T-helper 17 cell (primary cell): ENCODE measurements at places on chromosomes 3 and 15.

GRCh38 chr3:13243586-13243985 lies 170.4 kb upstream of the IQSEC1 start:
- DNase-seq = no peak

DNA sequence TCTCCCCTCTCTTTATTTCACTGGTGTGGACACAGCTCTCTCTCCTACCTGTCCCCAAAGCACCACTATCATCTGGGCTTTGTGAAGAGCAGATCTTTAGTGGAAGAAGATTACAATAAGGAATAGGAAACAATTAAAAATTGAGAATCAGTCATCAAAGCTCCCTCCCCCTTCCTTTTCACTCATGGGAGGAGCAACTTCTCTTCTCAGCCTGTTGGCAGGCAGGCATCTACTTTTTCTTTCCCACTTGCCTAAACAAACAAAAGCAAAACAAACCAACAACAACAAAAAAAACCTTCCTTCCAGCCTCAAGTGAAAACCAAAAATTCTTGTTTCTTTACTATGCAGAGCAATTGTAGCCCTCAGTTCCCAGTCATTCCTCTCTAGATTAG lies 125.5 kb upstream of the BHLHE40 start:
- no peak for DNase-seq

DNA sequence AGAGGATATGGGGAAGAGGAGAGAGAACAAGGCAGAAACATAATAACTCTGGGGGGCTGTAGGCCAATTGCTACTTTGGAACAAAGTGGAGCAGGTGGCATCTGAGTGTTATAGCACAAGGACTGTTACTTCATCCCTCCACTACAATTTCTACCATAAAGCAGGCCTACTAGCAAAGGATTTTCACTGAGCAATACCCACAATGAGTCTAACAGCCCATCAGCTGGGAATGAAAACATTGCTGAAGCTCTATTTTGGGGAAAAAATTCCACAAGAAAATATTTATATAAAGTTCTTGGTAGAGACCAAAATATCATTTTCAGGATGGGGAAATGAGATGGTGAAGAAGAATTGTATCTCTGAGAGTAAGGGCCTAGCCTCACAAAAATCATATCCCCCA lies 3.6 kb upstream of the SHC4 start:
- no peak for DNase-seq

GRCh38 chr3:151210676-151211381 lies 7.8 kb upstream of the GPR171 start:
- DNase-seq = no peak

DNA sequence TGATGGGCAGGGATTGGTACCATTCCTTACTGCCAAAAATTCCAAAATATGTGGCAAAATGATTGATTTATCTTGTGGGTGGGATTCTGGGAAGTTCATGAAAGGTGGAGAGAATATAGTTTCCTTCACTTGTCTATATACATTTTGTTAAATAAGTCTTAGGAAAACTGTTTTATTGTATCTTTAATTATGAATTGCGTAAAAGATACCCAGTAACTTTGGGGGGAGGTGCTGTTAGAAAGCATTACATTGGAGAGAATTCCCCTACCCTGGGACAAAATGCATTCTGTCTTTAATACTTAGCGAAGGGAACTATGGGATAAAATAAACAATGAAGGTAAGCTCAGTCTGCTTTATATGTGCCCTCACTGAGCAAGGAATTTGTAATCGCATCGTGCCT lies 4.6 kb downstream of the SETD5 start:
- no peak for DNase-seq

DNA sequence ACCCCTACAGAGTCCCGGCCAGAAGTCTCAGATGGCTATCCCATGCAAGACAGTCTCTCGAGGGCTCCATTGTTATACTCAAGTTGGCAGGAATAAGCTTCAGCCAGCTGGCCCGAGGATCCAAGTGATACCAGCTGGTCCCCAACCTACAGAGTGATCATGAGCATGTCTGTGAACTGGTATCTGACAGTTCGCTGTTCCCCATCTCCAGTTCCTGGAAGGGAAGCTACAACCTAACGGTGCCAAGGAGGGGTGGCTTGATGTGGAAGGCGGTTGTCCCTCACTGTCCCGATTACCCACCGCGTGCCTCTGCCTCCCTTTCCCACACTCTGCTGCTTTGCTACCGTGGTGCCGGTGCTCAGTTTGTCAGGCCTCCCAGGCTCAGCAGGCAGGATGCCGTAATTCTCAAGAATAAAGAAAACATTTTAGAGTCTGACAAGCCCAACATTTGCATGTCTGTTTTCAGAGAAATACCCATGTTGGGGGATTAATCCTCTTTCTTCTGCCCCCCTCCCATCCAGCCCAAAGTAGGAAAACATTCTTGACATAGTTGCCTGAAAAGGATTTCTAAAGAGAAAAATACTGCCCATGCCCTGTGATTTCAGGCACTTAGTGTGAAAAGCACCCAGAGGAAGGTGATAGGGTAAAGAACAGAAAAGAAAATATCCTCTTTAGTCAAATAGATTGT lies 49.4 kb upstream of the HES1 start:
- no peak for DNase-seq

- no peak for DNase-seq
Measured at GRCh38 chr3:125212509-125213363, at the start of gene SLC12A8. SLC12A8 (minus strand) TSS chr3:125212748; CDS start chr3:125211349, 1,399 bp downstream.

DNA sequence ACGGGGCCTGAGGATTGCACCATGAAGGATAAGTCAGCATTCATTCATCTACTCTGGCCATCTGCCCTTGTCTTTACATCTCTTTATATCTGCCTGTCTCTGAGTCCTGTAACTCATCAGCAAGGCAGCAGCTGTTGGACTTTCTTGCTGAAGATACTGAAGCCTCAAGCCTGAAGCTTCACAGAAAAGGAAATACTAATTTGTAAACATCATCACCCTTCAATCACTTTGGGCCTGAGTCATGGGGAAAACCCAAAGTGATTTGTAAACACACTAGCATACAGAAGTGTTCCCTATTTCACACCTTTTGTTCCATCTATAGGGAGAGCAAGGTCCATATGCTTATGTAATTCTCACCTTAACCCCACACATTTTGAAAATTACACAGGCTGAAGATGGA lies 928.2 kb downstream of the EPHA3 start:
- no peak for DNase-seq

DNA sequence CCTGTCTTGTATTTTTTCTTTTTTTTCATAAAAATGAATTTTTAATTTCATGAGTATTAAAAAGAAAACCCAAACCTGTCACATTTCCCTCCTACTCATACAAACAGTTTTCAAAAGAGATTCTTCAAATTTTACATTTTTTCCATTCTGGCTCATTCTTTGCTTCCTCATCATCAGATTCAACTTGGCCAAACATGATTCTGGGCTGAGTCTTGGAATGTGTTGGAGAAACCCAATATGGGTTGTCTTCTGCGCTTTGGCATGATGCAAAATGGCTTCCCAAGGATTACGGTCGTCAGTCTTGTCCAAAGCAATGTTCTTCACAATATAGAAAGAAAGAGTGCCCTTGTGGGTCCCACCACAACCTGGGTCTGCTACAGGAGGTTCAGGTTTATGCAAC lies 12.4 kb upstream of the TM4SF4 start:
- DNase-seq = no peak

DNA sequence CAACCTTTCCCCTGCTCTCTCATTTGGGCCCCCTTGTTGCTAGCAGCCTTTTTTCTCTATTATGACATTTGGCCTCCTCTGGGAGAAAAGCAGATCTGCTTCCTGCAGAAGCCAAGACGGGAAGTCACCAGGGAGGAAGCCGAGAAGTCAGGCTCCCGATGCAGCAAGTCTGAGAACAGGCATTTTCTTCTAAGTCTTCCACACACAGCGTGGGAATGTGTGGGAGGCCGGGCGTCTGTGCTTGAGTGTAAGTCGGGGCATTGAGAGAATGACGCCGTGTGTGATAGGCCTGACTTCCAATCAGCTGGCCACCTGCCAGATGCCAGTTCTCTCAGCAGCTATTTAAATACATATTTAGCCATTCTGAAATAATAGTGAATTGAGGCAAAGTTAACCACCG lies 75.8 kb upstream of the FAM98B start:
- no peak for DNase-seq

GRCh38 chr15:32784581-32784980 lies 66.8 kb downstream of the GREM1 start:
- no peak for DNase-seq

DNA sequence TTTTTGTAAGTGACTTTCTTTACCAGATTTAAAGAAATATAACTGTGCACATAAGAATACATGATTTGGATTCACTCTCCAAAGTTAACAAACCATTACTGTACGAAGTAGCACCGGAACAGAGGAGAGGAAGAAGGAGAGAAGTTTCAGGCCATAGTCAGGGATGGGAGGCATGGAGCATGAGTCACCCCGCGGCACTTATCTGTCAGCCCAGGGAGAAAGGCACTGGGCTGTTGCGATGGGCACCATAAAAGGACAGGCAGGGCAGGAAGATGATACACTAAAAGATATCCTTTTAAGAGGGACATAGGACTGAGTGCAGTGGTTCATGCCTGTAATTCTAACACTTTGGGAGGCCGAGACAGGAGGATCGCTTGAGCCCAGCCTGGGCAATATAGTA lies 37.0 kb downstream of the TTC23 start:
- DNase-seq = no peak

DNA sequence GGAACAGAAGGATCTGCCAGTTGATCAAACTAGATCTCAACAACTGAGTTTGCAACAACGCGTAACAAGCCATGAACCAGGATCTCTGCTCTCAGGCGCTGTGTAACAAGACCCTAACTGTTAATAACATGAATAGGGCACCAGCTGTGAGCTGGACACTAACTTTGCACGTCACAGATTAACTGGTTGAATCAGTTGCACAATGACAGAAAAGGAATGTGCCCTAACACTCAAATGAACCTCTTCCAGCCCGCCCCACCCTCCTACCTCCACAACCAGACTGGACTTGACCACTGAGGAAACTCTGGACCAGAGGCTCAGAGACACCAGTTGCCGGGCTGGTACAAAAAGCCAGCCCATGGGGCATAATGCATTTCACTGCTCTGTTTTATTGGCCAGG lies 34.3 kb downstream of the MCF2L2 start:
- no peak for DNase-seq

- no peak for DNase-seq
Measured at GRCh38 chr3:156685198-156685597, 10.8 kb downstream of the TIPARP start.

DNA sequence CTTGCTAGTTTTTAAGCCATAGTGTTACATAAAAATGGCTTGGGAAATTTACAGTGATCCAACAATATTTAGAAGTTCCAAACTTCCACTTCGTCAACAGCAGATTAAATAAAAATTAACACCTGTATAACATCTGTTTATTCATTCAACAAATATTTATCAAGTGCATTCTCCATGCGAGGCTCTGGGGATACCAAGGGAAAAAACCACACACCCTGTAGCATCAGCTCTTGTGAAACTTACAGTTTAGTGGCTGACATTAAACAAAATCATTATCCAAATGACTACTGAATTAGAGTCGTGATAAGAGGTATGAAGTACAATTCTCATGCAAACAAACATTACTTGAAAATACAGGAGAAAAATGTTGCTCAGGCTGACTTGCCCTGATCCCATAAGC lies 122.9 kb downstream of the DLG1 start:
- DNase-seq = no peak

GRCh38 chr3:127305499-127306060 lies 17.7 kb upstream of the PRR20G start:
- no peak for DNase-seq

- DNase-seq = no peak
Measured at GRCh38 chr3:184553385-184553784, 8.2 kb upstream of the EPHB3 start.

DNA sequence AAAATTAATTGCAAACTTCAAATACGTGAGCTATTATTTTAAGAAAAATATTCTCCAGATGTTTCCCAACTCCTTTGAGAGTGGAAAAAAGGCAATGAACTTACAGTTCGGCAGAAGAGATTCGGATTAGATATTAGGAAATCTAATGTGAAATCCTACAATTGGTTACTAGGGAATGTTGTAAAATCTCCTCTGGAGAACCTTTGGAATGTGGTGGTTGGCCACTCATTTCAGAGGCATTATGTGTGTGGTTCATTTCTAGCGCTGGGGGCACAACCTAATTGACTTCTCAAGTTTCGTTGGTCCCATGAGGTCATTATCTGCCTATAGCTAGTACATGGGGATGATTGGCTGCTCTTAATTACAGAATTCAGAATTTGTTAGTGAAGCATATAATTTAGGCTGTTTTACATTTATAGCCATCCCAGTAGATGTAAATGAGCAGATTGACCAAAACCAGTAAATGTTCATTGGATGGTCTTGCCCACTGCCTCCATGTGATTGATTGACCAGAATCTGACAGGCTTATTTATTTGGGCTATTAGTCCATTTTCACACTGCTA lies 34.6 kb upstream of the CMSS1 start:
- DNase-seq = no peak

DNA sequence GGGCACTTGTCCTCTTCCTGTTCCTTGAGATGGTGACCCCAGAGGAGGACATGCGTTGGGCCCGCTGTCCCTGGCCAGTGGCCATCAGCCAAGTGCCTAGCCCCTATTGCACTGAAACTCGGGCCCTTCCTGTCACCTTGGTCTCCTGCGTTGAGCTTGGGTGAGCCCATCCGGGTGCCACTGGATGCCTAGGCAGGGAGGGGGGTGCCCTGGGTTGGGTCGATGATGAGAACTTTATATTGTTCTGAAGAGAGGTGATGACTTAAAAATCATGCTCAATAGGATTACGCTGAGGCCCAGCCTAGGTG lies 221.8 kb downstream of the SNRPN start:
- no peak for DNase-seq

DNA sequence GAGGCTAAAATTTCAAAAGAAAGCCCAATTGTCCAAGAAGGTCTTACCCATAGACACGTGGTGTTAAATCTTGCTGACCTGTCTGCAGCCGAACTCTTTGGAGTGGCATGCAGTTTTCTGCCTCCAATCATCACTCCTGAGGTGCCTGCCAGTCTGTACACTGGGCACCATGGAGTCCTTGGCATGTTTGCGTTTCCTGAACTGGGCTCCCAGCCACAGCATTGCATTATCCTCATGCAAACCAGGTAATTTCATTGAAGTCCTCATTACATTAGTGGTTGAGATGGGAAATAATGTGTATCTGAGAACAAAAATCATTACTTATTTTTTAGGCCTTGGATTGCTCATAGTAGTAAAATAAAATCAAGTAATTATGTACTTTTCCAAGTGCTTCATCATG lies 152.3 kb downstream of the AKAP13 start:
- no peak for DNase-seq

GRCh38 chr3:133570937-133571320 lies 2.6 kb upstream of the CDV3 start:
- no peak for DNase-seq

GRCh38 chr3:62110443-62111225 lies 262.7 kb downstream of the FEZF2 start:
- no peak for DNase-seq

DNA sequence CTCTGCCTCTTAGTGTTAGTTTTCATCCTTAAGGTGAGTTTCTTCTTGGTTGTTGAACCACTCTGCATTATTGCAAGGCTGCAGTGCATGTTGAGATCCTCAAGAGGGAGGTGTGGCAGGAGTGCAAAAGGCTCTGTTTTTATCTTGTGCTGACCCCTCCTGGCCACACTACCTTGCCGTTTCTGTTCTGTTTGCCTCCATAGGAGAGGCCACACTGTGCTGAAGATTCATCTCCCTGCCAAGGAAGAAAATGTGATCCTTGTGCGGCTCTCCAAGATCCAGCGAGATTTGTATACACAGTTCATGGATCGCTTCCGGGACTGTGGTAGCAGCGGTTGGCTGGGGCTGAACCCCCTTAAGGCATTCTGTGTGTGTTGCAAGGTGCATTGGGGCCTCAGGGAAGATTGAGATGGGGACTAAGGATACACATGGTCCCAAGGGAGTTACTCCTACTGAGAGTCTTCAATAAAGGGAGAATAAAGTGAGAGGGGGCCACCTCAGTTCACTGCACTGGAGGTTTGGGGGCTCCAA lies 33.0 kb upstream of the TEX264 start:
- DNase-seq = no peak
